Adrenal gland (tissue), 19 donors: ENCODE measurements at places on chromosomes 1 and 21. TPM values are rescaled to one million over a fixed set of nuclear protein-coding genes. Genes with fewer than 3 reads are reported as not detected.

DNA sequence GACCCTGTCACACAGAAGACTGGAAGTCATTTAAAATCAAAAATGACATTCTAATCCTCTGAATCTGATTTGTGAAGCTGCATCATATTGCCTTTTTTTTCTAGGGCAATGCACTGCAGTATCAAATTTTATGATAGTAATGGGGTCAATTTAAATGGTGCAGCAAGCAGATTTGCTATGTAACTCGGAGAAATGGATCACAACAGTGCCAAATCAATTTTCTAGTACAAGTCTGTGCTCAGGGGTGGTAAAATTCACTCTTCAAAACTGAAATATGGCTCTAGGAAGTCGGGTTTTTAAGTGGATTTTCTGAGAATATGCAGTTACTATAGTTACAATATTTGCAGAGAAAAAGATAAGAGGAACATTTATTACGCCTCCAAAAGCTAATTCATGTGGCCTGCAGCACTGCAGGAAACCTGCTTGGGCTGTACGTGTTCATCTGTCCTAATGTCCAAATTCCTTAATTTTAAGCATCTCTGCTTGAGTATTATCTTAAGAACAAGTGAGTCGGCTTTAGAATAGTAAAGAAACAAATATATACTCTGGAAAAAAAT, 31.5 kb downstream of the HLCS start:
- peaks cover 16% of the 10 kb centered on the region for H3K36me3 ChIP-seq
- DNase-seq: no peak
- no peak overlapping the region for H3K4me3 ChIP-seq
- H3K27me3 ChIP-seq: no peaks in the 10 kb centered on the region
- no peak overlapping the region for H3K27ac ChIP-seq

DNA sequence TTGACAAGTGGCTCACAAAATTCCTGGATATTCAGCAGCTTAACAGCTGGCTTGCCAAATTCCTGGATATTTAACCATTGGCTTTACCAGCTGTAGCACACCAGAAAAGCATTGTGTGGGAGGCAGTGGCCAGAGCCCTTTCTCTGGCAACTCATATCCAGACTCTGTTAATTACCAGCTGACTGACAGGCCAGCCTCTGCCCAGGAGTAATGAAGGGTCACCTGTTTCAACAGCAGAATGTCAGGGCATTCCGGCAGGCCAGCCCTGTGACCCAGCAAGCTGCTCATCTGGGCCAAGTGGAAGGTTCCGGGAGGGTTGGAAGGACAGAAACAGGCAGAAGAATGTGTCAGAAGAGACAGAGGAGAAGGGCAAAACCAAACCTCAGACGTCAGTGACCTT, 35.2 kb upstream of the KIRREL1 start:
- H3K27ac ChIP-seq: no peak overlapping the region
- no peak overlapping the region for H3K4me3 ChIP-seq
- no peaks in the 10 kb centered on the region for H3K4me1 ChIP-seq
- DNase-seq: no peak
- H3K36me3 ChIP-seq: no peaks in the 10 kb centered on the region
- H3K27me3 ChIP-seq: no peaks in the 10 kb centered on the region

DNA sequence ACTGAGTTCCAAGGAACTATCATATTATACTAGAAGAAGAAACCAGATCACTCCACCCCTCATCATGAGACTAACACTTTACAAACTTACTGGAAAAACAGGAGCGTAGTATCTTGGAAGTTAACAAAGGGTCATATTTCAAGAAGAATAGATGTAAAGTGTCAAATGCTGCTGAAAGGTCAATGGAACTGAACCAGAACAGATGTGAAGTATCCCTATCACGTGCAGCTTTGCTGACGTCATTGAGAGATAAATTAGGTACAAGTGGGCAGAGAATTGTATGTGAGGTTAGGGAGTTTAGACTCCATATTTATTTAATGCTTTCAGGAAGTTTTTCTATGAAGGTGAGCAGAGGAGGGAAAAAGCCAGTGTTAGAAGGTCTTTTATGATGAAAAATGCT, 483.0 kb downstream of the NCAM2 start:
- DNase-seq: no peak
- H3K36me3 ChIP-seq: no peaks in the 10 kb centered on the region
- H3K27me3 ChIP-seq: no peaks in the 10 kb centered on the region
- H3K4me1 ChIP-seq: no peaks in the 10 kb centered on the region
- H3K27ac ChIP-seq: no peak overlapping the region

The SERPINC1 gene
- 0.70 TPM for total RNA-seq

- H3K27me3 ChIP-seq: no peaks in the 10 kb centered on the region
- peaks cover 59% of the 10 kb centered on the region for H3K4me1 ChIP-seq
- no peaks in the 10 kb centered on the region for H3K36me3 ChIP-seq
- peak overlapping the region; percentile 28 for H3K27ac ChIP-seq
These were observed 13.9 kb downstream of the RC3H1 start for GRCh38 chr1:174008269-174008668.

DNA sequence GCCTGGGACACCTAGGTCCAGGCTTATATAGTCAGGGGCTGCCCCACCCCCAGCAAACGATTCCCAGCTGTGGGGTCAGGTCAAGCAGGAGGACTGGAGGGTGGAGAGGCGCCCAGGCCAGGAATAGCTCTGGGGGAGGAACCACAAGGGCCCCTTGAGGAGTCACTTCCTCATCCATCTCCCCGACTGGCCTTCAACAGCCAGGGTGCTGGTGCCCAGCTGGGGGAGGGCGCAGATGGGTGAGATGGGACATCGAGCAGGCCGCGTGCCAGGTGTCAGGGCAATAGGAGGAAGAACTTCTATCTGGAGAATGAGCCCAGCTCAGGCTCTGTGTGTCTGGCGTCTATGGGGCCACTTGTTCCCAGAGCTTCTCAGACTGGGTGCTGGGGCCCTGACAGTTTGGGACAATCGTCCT, 208 bp upstream of the MYBPH start:
- H3K36me3 ChIP-seq: no peaks in the 10 kb centered on the region
- no peak overlapping the region for H3K4me3 ChIP-seq
- no peaks in the 10 kb centered on the region for H3K27me3 ChIP-seq
- DNase-seq: peak; percentile 46
- H3K4me1 ChIP-seq: peaks cover 4% of the 10 kb centered on the region
- H3K27ac ChIP-seq: no peak overlapping the region

GRCh38 chr1:22914633-22915217, 57.9 kb downstream of the LACTBL1 start:
- H3K36me3 ChIP-seq: no peaks in the 10 kb centered on the region
- no peaks in the 10 kb centered on the region for H3K27me3 ChIP-seq
- H3K4me3 ChIP-seq: no peak overlapping the region
- no peak for DNase-seq
- no peak overlapping the region for H3K27ac ChIP-seq

The CA14 gene
- 0.78 TPM for total RNA-seq

DNA sequence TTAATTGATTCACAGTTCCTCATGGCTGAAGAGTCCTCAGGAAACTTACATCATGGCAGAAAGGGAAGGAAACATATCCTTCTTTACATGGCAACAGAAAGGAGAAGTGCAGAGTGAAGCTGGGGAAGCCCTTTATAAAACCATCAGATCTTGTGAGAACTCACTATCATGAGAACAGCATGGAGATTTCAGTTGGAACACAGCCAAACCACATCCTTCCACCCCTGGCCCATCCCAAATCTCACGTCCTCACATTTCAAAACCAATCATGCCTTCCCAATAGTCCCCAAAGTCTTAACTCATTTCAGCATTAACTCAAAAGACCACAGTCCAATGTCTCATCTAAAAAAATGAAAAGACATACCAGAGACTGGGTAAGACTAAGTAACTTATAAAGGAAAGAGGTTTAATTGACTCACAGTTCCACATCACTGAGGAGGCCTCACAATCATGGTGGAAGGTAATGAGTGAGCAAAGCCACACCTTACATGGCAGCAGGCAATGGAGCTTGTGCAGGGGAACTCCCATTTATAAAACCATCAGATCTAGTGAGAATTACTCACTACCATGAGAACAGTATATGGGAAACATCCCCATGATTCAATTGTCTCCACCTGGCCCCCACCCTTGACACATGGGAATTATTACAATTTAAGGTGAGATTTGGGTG, 105.2 kb downstream of the MRPL39 start:
- H3K36me3 ChIP-seq: no peaks in the 10 kb centered on the region
- no peak overlapping the region for H3K27ac ChIP-seq
- H3K4me1 ChIP-seq: no peaks in the 10 kb centered on the region
- no peaks in the 10 kb centered on the region for H3K27me3 ChIP-seq
- no peak overlapping the region for H3K4me3 ChIP-seq

GRCh38 chr1:230127105-230128054, 60.3 kb downstream of the GALNT2 start:
- peaks cover 16% of the 10 kb centered on the region for H3K4me1 ChIP-seq
- no peak overlapping the region for H3K27ac ChIP-seq
- H3K36me3 ChIP-seq: no peaks in the 10 kb centered on the region
- DNase-seq: no peak

The AGBL4 gene
- total RNA-seq: 0.38 TPM

GRCh38 chr1:21334214-21335087, 44.2 kb upstream of the ECE1 start:
- no peak overlapping the region for H3K4me3 ChIP-seq
- H3K4me1 ChIP-seq: peaks cover 97% of the 10 kb centered on the region
- H3K36me3 ChIP-seq: no peaks in the 10 kb centered on the region
- peak overlapping the region; percentile 95 for H3K27ac ChIP-seq
- DNase-seq: peak; percentile 79

The SPRR1B gene
- total RNA-seq: 0.74 TPM

The RNF186 gene
- not detected for total RNA-seq

The FCAMR gene
- not detected for total RNA-seq

DNA sequence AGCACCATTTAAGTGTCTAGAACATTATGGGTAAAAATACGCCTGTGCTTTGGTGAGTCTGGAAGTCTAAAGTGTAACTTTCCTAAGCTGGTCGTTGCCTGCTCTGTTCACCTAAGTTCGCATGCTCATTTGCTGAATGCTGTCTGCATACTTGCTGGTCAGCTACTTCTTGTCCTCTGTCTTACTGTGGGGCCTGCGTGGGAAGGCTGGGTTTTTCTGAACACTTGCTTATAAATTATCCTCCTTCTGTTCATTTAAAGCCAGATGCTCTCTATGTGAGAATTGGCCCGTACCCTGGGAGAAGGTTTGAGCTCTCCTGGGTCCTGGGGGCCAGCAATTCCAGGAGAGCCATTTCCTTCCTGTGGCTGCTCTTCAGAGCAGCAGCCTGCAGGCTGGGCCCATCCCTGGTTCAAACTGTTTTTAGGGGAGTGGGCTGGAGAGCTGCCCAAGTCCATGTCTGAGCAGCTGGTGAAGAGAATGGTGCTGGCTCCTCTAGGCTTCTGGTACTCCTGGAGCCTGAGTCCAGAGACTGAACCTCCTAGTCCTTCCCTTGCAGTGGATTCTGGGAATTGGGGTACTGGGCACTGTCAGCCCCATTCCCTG, 75.7 kb downstream of the GALNT2 start:
- H3K4me3 ChIP-seq: no peak overlapping the region
- H3K36me3 ChIP-seq: no peaks in the 10 kb centered on the region
- DNase-seq: no peak
- no peaks in the 10 kb centered on the region for H3K27me3 ChIP-seq

The ELF3 gene
- total RNA-seq: 0.06 TPM

DNA sequence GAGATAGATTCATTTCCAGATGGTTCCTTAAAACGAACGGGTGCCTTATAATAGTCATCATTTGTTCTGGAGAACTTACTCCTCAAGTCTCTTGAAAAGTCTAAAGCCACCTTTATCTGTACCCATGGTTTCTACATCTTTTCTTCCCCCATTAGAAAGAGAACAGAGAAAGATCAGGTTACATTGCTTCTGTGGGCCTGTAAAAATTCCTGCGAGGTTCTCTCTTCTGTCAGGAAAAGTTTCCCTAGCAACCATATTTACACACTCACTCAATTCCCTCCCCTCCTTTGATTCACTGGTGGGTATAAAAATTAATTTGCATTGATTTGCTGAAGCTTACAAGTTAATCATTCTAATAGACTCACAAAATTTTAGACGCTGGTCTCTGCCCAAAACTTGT, 6.7 kb downstream of the PHC2 start:
- no peak overlapping the region for H3K4me3 ChIP-seq
- no peaks in the 10 kb centered on the region for H3K36me3 ChIP-seq
- no peak overlapping the region for H3K27ac ChIP-seq
- no peak for DNase-seq

DNA sequence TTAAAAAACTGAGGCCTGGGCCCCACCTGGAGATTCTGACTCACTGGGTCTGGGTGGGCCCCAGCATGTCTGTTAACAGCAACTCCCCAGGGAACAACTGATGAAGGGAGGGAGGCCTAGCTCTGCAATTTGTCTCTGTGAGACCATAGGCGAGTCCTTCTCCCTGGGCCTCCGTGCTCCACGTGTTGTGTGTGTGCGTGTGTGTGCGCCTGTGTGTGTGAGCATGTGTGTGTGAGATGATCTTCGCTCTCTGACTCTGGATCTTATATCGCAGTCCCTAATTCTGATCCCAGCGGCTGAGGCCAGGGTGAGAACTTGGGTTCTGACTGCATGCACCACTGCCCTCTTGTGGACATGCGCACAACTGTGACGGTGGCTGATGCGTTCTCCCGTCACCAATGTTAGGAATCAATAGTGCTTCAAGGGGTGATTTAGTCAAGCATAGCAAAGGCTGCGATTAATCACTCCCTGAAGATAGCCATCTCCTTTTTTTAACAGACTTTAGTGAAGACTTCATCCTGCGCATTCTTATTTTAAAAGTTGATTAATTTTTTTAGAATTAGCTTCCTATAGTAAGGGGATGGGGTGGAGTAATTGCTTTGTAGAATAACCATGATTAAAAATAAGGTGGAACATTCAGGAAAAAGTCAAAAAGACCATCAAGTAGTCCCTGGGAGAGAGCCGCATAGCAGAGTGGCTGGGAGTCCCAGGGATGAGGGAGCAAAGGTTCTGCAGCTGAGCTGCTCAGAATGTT, 62.4 kb upstream of the USP24 start:
- H3K4me1 ChIP-seq: no peaks in the 10 kb centered on the region
- H3K27ac ChIP-seq: no peak overlapping the region
- no peaks in the 10 kb centered on the region for H3K36me3 ChIP-seq
- DNase-seq: peak; percentile 75

The ZNF593OS gene
- total RNA-seq: not detected

GRCh38 chr1:207833381-207833780, 77.5 kb downstream of the CD34 start:
- H3K4me1 ChIP-seq: peaks cover 37% of the 10 kb centered on the region
- no peak overlapping the region for H3K27ac ChIP-seq
- no peak overlapping the region for H3K4me3 ChIP-seq
- no peaks in the 10 kb centered on the region for H3K36me3 ChIP-seq

DNA sequence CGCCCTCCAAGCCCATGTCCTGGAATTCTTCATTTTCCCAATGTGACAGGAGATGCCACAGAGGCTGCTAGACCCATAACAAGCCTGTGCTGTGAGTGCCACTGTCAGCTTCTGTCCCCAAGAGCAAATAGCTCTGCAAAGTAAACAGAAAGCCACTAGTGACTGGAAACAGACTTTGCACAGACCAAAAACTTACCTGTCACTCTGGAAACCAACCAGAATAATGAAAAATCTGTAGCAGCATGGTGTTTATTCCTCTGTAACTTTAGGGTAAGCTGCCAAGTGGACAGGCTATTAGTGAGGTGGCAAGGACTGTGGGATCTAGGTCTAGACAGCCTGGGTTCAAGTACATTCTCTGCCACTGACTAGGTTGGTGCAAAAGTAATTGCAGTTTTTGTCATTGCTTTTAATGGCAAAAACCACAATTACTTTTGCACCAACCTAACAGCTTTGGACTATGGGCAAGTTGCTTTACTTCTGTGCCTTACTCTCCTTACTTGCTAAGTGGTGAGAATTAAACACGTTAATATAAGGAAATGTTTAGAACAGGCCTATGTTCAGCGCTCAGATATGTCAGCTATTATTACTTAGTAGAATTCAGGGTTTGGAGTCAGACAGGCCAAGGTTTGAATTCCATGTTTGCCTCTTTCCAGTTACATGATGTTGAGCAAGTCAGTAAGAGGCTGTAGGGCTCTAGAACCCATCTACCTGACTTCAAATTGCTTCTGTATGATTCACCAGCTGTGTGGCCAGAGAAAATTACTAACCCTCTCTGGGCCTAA, at the start of gene C8B:
Gene C8B, minus strand, starts transcription at position 100 of the 782 bp plus-strand sequence. Its CDS starts 67 bp downstream, at position 33.
- H3K27me3 ChIP-seq: no peaks in the 10 kb centered on the region
- no peak for DNase-seq
- H3K4me3 ChIP-seq: no peak within 1 kb of the TSS
- no peak within 1 kb of the TSS for H3K27ac ChIP-seq
